Osteocyte (in vitro differentiated cells): ENCODE measurements at places on chromosomes 4 and X.

DNA sequence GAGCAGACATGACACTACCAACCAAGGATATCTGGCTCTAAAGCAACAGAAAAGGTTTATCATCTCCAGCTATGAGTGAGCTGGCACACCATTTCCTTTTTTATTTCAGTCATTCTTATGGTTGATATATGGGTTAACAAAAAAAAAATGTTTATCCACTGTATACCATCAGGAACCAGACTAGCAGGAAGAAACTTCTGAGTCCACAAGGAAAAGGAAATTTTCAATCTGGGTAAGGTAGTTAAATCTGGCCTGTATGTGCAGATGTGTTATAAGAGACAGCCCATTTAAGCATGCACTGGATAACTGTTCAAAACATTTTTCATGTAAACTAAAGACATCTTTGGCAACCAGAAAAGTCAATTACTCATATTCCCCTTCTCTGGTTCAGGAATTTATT is 35.0 kb downstream of the AMMECR1 start:
- no peak for DNase-seq

DNA sequence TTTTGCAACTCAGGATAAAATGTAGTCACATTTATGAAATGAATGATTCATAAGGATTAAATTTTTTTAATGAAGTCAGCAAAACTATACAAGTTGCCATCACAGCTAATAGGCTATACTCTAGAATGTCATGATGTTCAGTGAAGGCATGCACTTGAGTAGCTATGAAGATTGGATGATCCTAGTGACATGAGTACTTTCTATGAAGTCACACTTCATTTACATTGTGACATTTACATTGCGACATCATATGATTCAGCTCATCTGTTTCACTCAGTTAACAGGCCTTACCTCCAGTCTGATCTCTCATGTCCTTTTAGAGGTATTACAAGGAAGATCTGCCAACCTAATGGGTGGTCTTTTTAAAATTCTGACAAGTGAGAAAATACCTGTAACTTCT is 82.7 kb upstream of the FGF13 start:
- no peak for DNase-seq

DNA sequence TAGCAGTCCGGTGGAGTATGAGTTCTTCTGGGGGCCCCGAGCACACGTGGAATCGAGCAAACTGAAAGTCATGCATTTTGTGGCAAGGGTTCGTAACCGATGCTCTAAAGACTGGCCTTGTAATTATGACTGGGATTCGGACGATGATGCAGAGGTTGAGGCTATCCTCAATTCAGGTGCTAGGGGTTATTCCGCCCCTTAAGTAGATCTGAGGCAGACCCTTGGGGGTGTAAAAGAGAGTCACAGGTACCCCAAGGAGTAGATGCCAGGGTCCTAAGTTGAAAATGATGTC is 852 bp downstream of the MAGEH1 start:
- DNase-seq: no peak

GRCh38 chr4:8115203-8115520 is 43.5 kb downstream of the ABLIM2 start:
- DNase-seq: no peak

GRCh38 chr4:175504318-175504717 is 307.7 kb downstream of the GPM6A start:
- DNase-seq: no peak

DNA sequence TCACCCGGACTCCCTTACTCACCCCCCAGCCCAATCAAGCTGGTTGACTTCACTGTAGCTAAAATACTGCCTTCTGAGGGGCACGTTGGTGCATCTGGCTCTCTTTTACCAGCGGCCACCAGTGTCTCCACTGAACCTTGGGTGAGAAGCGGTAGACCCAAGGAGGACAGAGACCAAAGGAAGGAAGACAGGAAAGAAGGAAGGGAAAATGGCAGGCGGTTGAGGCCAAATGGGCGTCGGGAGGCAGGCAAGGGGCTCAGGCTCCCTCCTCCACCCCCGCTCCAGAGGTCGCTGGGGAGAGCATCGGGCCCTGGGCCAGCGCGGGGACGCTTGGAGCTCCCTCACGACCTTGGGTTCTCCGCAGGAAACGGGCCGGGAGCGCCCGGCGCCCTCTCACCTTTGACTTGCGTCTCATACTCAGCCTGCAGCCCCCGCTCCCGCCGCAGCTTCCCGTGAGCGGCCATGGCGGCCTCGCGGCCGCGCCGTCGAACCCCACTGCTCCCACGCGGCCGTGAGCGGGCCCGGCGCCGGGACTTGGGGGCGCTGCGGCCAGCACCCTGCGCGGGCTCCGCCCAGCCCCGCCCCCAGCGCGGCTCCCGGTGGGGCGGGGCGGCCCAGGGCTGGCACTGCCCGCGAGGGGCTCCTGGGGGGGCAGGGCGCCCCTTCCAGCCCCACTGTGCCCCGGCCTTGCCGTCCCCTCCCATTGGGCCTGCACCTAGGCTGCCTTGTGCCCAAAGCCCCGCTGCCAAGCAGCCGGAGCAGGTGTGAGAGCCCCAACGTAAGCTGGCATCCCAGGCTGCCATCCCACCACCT is at the start of gene ARHGAP4:
TSS of gene ARHGAP4 (minus strand) at position 526 of the 813 bp plus-strand sequence. CDS start at position 464, 62 bp downstream.
- no peak for DNase-seq

DNA sequence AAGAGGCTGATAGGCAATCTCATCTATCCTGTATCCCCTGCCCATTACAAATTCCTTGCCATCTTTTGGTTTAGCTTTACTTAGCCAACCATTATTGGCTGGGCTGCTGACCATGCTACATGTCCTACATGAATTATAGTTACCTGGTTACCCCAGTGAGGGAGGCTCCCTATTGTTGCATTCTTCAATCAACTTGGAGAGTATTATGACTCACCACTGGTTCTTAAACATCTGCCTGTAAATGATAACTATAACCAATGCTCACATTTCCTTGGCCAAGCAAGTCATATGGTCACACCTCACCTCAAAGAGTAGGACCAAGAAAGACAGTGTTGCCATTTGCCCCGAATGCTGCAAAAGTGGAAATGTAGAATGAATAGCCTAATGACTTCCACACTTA is 297.6 kb downstream of the IL15 start:
- DNase-seq: no peak
